Sigmoid colon (tissue), 7 donors: ENCODE measurements at places on chromosomes 2 and 18. TPM values are rescaled to one million over a fixed set of nuclear protein-coding genes. Genes with fewer than 3 reads are reported as not detected.
A peak's percentile ranks its signal among the peaks of the same experiment; 100 is the strongest.

GRCh38 chr2:7825591-7826312 is 856.1 kb upstream of the ID2 start:
- H3K27ac ChIP-seq = peak overlapping the region; percentile 36
- H3K27me3 ChIP-seq = no peaks in the 10 kb centered on the region
- no peaks in the 10 kb centered on the region for H3K36me3 ChIP-seq
- H3K4me1 ChIP-seq = peaks cover 10% of the 10 kb centered on the region

GRCh38 chr2:233853883-233854240 is 473 bp downstream of the HJURP start:
- peak overlapping the region; percentile 52 for H3K4me3 ChIP-seq
- no peaks in the 10 kb centered on the region for H3K27me3 ChIP-seq
- no peak for DNase-seq
- H3K4me1 ChIP-seq = peaks cover 8% of the 10 kb centered on the region
- no peak overlapping the region for H3K27ac ChIP-seq
- H3K36me3 ChIP-seq = no peaks in the 10 kb centered on the region

- H3K27me3 ChIP-seq = no peaks in the 10 kb centered on the region
- no peak overlapping the region for H3K27ac ChIP-seq
- DNase-seq = no peak
- no peaks in the 10 kb centered on the region for H3K4me1 ChIP-seq
These were observed 115.2 kb downstream of the GALNT3 start for GRCh38 chr2:165678882-165679281.

IL36RN gene
- total RNA-seq = not detected
